ENCODE measurements at places on chromosomes 1 and 21.

DNA sequence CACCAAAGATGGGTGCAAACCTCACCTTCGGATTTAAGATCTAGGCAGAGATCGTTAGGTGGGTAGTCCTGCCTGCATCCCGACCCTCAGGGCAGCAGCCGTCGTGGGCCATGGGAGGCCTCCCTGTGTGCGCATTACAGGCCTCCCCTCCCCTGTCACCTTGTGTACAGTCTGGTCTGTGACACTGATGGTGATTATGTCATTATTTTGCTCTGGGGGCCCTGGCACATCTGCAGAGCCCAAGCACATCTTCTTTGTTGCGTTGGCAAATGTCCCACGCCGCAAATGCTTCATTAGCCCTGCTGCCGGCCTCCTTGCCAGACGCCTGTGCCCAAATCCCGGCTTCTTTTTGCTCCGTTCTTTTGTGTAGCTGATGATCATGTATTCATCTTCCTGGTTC is 31.7 kb downstream of the PROX1 start:
- DNase-seq = no peak

DNA sequence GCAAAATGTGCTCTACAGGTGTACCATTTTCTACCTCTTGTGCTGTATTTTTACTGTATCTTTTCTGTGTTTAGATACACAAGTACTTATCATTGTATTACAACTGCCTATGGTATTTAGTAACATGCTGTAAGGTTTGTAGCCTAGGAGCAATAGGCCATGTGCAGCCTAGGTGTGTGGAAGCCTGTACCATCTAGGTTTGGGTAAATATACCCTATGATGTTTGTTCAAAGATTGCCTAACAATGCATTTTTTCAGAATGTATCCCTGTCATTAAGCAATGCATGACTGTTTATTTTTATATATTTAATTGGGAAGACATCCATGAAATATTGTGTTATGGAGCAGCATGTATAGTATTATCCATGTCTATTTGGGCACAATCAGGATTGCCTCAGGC is 11.0 kb downstream of the ETV3L start:
- DNase-seq = no peak

DNA sequence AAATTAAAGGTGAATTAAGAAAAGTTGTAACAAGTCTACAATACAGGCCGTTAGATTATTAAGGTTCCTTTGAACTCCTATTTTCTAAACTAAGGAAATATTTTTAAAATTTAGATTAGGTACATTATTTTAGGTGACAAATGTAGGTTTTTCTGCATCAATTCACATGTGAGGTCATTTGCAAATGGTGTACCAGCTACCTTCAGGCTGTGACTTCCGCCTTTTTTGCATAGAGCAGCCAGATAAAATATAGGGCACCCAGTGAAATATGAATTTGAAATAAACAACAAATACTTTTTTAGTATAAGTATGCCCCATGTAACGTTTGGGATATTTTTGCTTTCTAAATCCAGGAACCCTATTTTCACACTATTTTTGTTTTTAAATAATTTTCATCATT is 544.0 kb downstream of the LMO4 start:
- DNase-seq = no peak

DNA sequence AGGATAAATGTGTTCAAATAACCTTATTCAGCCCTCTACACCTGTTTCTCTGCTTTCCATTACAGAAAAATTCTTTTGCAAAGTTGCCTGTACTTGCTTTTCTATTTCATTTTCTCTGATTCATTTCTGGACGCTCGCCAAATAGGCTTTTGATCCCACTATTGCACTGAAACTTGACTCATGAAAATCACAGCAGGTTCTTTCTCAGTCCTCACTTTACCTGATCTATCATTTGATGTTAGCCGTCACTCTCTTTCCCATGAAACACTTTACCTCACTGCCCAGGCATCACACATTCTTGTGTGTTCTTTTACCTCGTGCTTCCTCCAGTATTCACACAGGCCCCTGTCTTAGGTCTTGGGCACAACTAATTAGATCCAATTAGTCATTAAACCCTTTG is 26.2 kb downstream of the HSPA13 start:
- no peak for DNase-seq

DNA sequence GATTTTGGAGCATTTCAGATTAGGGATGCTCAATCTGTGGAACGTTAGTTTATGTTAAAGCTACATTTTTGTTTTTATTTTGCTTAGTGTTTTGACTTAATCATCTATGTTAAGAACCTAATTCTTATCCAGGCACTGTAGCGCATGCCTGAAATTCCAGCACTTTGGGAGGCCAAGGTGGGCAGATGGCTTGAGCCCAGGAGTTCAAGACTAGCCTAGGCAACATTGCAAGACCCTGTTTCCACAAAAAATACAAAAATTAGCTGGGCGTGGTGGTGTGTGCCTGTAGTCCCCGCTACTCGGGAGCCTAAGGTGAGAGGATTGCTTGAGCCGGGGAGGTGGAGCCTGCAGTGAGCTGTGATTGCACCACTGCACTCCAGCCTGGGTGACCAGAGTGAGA is 23.4 kb downstream of the FNBP1L start:
- DNase-seq = no peak

GRCh38 chr1:205417870-205418635 is 3.8 kb downstream of the LEMD1 start:
- DNase-seq = no peak

GRCh38 chr1:218390618-218391017 is 45.5 kb downstream of the TGFB2 start:
- no peak for DNase-seq

GRCh38 chr1:196295766-196296165 is 312.5 kb downstream of the KCNT2 start:
- no peak for DNase-seq

- DNase-seq = no peak
These were observed 28.2 kb upstream of the KCNE1 start for GRCh38 chr21:34540206-34540605.

DNA sequence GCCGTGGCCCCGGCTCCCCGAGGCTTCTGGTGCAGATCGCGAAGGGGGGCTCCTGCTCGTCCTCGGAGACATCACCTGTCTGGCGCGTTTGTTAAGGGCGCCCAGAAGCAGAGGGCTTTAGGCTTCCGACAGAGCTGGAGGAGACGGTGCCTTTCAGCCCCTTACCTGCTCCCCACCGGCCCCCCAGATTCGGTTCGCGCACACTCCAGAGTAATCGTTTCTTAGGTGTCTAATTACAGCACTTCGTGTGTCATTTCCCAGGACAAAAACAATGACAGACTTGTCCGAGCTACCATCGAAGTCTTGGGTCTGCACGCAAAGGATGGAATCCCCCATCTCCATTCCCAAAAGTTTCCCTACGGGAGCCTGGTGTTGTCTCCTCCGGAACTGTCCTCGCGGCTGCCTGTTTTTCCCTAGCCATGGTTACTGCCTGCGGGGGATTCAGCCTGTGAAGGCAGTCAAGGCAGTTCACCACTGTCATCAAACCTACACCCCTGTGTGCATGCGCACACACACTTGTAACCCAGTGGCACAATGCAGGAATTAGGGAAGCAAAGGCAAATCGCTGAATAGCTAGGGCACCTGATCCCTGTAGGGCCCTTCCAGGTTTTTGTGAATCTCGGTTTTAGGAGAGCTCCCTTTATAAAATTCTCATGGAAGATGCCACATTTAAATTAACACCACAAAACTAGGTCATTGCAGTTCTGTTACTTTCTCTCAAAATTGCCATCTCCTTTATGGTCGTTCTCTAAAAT is 738 bp upstream of the CDC42BPA start:
- no peak for DNase-seq

DNA sequence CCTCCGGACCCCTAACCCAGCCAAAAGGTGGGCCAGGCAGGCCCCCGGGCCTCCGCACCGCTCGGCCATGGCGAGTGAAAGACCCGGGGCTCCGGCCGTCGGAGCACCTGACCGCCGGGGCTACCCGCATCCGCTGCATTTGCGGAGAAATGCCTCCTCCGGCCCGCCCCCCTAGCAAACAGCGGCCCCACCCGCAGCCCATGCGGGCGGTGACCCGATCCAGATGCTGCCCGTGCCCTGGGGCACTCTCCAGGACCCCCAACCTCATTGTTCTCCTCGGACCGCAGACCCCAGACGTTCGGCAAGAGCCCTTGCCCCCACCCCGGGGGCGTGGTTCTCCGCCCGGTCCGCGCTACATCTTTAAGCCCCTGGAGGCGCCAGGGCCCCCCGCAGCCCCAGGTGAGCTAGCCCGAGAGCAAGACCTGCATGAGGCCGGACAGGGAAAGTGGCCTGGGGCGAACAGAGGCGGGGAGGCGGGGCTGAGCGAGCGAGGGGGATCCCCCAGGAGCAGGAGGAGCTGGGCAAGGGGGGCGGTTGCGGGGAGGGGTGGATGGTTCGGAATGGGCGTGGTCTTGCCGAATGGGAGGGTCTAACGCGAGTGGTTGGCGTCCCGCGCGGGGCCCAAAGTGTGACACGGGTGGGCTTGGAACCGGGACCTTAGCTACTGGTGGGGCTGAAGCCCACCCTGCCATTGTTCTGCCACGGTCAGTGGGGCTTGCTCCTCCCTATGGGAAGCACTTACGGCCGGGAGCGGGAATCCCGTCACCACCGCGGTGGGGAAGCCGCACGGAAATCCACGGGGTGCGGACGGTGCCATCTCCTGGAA is 6.3 kb upstream of the CRYBG2 start:
- peak; percentile 23 for DNase-seq

- DNase-seq = no peak
These were observed 16.8 kb downstream of the UBE2G2 start for GRCh38 chr21:44784810-44785209.

DNA sequence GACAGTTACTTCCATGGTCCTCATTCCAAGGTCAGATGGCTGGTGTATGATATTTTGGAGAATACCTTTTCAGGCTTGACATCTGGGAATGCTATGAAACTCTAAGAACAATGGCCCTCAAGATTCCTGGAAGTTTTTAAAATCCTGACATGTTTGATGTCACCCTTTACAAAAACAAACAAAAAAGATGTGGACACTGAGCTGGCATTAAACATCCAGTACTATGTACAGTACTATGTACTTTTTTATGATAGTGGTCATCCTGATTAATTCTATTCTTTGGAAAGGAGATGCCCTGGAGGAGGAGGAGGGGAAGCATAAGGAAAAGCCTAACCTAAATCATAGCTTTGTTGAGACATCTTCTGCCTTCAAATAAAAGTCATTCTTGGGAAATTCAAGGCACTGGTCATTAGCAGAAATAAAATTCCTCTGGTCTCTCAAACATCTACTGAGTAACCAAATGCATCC is 235.4 kb downstream of the HMCN1 start:
- no peak for DNase-seq

DNA sequence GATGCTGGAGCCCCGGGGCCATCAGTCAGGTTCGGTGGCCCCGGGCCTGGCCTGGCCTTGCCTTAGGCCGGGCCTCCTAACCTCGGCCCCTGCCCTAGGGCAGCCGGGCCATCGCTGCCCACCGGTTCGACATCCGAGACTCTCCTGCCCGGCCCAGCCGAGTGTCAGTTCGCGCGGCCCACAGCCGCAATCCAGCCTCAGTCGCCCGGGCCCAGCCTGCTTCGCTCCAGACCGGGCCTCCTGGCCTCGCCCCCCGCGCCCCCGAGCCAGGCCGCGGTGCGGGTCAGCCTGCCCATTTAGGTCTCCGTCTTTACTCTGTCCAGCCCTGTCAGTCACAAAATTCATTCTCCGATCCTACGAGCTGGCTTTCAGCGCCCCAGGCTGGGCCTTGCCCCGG is 777 bp downstream of the LRRC41 start:
- DNase-seq = no peak

- no peak for DNase-seq
These were observed 632.0 kb downstream of the SMYD3 start for GRCh38 chr1:245874942-245875580.

GRCh38 chr21:44657635-44658540 is at the start of gene KRTAP12-3:
Gene KRTAP12-3 (plus strand): TSS chr21:44657932. CDS start chr21:44657980, 48 bp downstream.
- DNase-seq = no peak

Measured in stimulated activated CD8-positive, alpha-beta memory T cell treated with anti-CD3 and anti-CD28 coated beads, Interleukin-4, amount 100 ng/mL, for 4 hours (primary cell).